Breast epithelium (tissue), 4 donors: ENCODE measurements at places on chromosomes 6 and 20. TPM values are rescaled to one million over a fixed set of nuclear protein-coding genes. Genes with fewer than 3 reads are reported as not detected.

DNA sequence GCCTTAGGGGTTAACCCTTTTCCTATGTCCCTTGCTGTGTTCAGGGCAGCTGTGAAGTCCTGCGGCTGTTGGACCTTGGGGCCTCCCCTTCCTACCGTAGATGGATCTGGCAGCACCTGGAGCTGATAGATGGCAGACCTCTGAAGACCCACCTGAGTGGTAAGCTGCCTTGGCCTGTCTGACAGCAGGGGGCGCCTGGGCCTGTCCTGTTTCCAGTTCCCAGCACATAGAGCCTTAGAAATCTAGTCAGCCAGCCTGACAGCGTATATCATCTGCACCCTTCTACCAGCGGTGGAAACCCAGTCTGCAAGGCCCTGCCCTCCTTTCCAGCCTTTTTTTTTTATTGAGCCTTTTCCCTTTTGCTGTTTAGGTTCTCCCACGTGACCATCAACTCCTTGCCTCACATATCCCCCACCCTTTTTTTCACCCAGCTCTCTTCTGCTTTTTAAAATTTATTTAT, 26.6 kb downstream of the CNBD2 start:
- H3K36me3 ChIP-seq = no peaks in the 10 kb centered on the region
- H3K27me3 ChIP-seq = no peaks in the 10 kb centered on the region
- H3K27ac ChIP-seq = no peak overlapping the region
- no peaks in the 10 kb centered on the region for H3K4me1 ChIP-seq
- H3K4me3 ChIP-seq = no peak overlapping the region

GRCh38 chr20:17912916-17913315, 55.7 kb downstream of the SNX5 start:
- DNase-seq = no peak
- peaks cover 4% of the 10 kb centered on the region for H3K4me1 ChIP-seq
- H3K27me3 ChIP-seq = no peaks in the 10 kb centered on the region

The CTCFL gene
- total RNA-seq = not detected

The SEL1L2 gene
- total RNA-seq = not detected

DNA sequence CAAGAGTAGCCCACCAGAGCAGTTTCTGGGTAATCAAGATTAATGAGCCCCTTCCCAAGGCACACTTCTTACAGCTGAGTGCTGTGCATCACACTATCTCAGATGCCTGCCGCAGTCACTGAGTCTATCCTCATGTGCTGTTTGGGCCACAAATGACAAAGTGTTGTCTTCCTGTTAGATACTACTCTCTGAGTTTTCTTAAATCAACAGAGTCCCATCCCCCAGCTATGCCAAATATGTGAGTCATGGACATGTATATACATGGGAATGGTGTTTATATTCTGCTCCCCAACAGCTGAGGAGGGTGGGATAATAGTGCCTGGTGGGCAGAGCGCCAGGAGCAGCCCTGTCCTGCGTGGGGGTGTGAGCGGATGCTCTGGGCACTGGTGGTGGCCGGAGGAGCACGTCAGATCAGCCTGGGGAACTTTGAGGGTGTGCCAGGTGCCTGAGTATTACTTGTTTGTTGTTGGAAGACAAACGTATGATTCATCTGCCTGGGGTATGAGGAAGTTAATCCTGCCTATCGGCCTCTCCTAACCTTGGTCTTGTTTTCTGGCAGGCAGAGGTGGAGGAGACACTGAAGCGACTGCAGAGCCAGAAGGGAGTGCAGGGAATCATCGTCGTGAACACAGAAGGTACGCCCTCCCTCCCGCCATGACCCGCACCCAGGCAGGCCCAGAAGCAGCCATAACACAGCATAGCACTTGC, 9.6 kb downstream of the DYNLRB1 start:
- H3K4me1 ChIP-seq = peaks cover 37% of the 10 kb centered on the region
- peak overlapping the region; percentile 96 for H3K27ac ChIP-seq

DNA sequence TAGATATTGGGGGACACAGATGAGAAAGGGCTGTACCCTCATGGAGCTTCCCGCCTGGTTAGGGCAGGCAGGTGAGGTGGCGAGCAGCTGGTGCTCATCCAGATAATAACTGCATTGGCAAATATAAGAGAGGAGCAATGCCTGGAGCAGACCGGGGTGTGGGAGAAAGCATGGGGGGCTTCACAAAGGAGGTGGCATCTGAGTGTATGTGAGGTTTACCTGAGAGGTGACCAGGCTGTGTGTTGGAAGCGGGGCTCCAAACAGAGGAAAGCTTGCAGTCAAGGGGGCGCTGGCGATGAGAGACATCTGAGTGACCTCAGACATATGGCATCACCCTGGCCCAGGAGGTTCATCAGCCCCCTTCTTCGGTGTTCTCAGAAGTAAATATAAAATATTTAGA, 72.1 kb upstream of the PMEPA1 start:
- no peak overlapping the region for H3K27ac ChIP-seq
- no peaks in the 10 kb centered on the region for H3K4me1 ChIP-seq
- H3K4me3 ChIP-seq = no peak overlapping the region
- no peak for DNase-seq

DNA sequence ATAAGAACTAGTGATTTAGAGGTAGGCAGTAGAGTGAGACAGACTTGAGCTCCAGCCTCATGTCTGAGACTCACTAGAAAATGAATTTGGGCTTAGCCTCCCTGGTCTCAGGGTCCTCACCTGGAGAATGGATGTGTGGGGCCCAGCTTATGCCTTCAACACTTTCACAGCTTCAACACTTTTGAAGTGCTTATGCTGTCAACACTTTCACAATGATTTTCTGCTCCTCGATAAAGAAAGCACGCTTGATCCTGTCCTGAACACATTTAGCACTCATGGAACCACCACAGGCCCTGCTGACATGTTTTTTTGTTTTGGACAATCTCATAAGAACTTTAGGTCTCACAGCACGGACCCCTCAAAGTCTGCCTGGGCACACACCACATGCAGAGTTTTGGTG, 229.3 kb downstream of the PACRG start:
- no peaks in the 10 kb centered on the region for H3K36me3 ChIP-seq
- no peaks in the 10 kb centered on the region for H3K27me3 ChIP-seq
- DNase-seq = no peak
- H3K4me1 ChIP-seq = no peaks in the 10 kb centered on the region

DNA sequence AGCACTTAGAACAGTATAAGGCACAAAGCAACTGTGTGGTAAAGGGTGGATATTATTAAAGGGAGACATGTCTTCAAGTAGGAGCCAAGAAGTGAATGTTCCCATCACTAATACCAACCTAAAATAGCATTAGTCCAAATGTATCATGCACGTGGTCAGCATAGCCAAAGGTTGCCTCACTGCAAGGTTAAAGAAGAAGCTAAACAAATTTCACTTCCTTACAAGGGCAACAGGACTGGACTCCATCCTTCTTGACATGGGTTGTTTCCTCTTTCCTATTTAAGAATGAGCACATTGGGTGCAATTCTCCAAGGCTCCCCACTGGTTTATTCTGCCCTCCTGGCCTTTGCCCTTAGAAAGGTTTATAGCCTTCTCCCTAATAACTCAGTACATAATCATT, 186.7 kb downstream of the PHACTR1 start:
- H3K27ac ChIP-seq = no peak overlapping the region
- peaks cover 19% of the 10 kb centered on the region for H3K27me3 ChIP-seq
- DNase-seq = no peak
- H3K36me3 ChIP-seq = no peaks in the 10 kb centered on the region
- H3K4me1 ChIP-seq = no peaks in the 10 kb centered on the region

DNA sequence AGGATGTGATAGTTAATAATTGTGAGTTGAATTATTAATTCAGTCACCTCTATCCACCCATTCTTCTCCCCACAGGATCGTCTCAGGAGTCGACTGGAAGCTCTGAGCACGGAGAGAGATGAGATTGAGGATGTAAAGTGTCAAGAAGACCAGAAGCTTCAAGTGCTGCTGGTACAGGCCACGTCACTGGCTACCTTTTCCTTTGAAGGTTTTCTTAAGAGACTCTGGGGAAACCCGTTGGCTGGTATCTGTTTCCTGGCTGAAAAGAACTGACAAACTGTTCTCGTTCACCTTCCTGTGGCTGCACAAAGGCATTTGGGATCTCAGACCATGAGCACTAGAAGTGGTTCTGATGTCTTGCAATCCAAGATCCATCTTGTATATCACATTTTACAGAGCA, 3.8 kb downstream of the TRIM15 start:
- no peak overlapping the region for H3K4me3 ChIP-seq
- H3K27me3 ChIP-seq = peaks cover 48% of the 10 kb centered on the region
- no peak for DNase-seq

The ACTR5 gene
- total RNA-seq = 15.4 TPM

The ADAM33 gene
- 29.4 TPM for total RNA-seq

- no peak overlapping the region for H3K4me3 ChIP-seq
- H3K27me3 ChIP-seq = no peaks in the 10 kb centered on the region
- peak overlapping the region; percentile 73 for H3K27ac ChIP-seq
- no peaks in the 10 kb centered on the region for H3K36me3 ChIP-seq
- no peak for DNase-seq
Measured at GRCh38 chr6:89162047-89162371, 16.2 kb downstream of the PM20D2 start.

DNA sequence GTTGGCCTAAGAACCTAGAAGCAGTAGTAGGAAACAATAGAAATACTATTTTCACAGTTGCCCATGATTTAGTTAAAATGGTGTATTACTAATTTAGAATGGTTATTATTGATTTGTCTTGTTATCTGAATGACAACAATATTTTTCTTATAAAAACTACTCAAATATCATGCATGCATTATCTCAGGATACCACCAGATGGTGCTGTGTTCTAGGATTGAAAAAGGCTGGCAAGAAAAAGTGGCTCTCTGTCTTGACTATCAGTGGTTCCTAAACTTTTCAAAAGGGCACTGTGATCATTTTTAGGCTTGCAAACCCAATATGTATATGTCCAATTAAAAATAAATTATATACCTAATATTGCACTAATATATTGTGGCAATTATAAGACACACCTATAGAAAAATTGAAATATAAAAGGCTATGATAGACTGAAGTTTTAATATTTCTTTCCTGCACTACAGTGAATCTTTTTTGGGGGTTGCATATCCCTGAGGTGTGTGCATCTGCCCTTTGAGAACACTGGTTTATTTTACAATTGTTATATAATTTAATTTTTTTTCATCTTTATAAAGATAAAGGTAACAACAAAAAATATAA, 131.7 kb upstream of the MLIP start:
- no peaks in the 10 kb centered on the region for H3K27me3 ChIP-seq
- no peak overlapping the region for H3K4me3 ChIP-seq
- H3K36me3 ChIP-seq = no peaks in the 10 kb centered on the region
- no peak for DNase-seq

DNA sequence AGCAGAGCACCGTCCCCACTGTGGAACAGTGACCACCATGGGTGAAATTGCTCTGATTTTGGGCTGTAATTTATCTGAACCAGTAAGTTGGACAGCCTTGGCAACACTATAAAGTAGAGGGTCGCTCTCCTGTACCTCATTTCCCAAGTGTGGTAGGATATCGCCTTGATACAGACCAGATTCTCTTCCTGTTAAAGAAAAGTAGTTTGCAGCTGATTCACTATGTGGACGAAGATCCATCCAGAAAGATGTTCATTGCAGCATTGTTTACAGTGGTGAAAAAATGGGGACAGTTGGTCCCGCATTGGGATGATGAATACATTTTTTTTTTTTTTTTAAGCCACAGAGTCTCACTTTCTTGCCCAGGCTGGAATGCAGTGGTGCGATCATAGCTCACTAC, 74.3 kb downstream of the SLX4IP start:
- H3K4me3 ChIP-seq = no peak overlapping the region
- H3K4me1 ChIP-seq = peaks cover 4% of the 10 kb centered on the region

GRCh38 chr6:157143890-157144798, 179.2 kb downstream of the TMEM242 start:
- no peaks in the 10 kb centered on the region for H3K36me3 ChIP-seq
- H3K4me1 ChIP-seq = peaks cover 22% of the 10 kb centered on the region
- DNase-seq = no peak
- peak overlapping the region; percentile 83 for H3K27ac ChIP-seq
- H3K27me3 ChIP-seq = no peaks in the 10 kb centered on the region

The SLC16A10 gene
- 1.3 TPM for total RNA-seq

GRCh38 chr20:13533946-13534345, 104.8 kb downstream of the TASP1 start:
- no peak overlapping the region for H3K4me3 ChIP-seq
- no peaks in the 10 kb centered on the region for H3K27me3 ChIP-seq
- H3K4me1 ChIP-seq = no peaks in the 10 kb centered on the region
- DNase-seq = no peak
- H3K36me3 ChIP-seq = no peaks in the 10 kb centered on the region
- no peak overlapping the region for H3K27ac ChIP-seq

The RNF39 gene
- total RNA-seq = not detected

The VSTM2L gene
- total RNA-seq = 0.33 TPM

The ENPP1 gene
- 53.8 TPM for total RNA-seq

The C6orf141 gene
- 6.1 TPM for total RNA-seq
